ENCODE measurements at places on chromosomes 12 and 14. TPM values are rescaled to one million over a fixed set of nuclear protein-coding genes. Genes with fewer than 3 reads are reported as not detected.

GPR135 gene
- 2.1 TPM for total RNA-seq

PTPRB gene
- 35.6 TPM for total RNA-seq

KRT4 gene
- total RNA-seq = 420 TPM

MYO1H gene
- 0.51 TPM for total RNA-seq

GNG2 gene
- 45.1 TPM for total RNA-seq

DNA sequence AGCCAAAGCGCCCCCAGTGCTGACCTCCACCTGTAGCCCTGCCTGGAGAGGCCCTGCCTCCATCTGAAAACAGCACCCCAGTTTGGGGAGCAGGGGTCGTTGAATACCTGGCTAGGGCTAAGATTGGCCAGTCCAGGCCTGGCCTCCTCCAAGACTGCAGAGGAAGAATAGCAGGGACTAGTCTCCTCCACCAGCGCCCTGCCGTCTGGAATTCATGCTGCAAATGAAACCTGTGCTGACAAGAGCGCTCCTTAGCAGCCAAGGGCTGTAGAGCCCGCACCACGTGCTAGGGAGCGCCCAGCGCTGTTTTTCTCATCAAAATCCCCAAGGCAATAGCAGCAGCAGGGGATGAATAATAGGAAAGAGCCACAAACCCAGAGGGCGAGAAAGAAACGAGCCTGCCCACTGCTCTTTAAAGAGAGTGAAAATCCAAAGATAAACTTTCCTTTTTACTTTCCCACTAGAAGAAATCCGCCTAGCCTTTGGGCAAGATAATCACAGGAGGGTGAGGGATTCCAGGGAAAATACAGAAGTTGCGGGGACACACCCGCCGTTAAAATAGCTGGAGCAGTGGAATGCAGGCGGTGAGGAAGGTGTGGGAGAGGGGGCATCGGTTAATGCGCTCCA is 3.3 kb downstream of the COL2A1 start:
- peak; percentile 68 for DNase-seq

DNA sequence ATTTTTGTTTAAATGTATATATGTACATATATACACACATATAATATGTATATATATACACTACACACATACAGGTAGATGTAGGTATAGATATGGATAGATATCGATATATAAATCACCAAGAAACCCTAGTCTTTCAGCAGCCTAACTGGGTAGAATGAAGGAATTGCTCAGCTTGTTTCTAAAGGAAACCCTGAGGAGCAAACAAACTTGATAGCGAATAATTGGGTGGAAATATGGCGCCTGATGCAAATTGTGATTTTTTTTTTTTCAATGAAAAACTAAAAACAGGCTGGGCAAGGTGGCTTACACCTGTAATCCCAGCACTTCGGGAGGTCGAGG is 254 bp upstream of the CCDC177 start:
- no peak for DNase-seq

DNA sequence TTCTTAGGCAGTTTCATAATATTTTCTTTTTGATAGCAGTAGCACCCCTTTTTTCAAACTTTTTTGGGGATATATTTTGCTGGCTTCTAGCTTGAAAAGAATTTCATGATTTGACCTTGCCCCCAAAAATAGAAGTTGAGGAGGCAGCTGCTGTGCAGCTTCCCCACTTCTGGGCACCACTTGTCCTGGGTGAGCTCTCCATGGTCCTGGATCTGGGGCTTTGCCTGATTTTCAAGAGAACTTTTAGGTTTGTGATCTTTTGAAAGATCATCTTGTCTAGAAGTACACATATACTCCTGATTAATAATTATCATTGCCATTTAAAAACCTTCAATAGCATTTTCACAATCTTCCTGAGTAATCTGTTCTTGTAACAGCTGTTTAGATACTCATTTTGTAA is 271.6 kb downstream of the NPAS3 start:
- DNase-seq = peak; percentile 74

DNA sequence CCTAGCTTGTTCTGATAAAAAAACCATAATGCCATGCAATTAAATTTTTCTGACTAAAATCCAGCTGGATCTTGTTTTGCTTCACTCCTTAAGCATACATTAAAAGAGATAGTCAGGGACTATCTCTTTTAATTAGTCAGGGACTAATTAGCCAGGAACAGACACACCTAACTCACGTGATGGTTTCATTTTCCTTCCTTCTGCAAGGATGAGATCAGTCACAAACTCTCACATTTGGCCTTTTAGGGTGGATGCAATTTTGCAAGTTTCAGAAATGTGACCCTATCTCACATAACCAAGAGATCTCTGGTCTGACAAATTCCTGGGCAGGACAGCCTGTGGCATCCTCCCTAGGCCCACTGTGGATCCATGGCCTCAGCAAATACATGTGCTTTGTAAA is 62.4 kb downstream of the SETD3 start:
- no peak for DNase-seq
